Tongue (tissue), 3 donors: ENCODE measurements at places on chromosomes 7 and 10. TPM values are rescaled to one million over a fixed set of nuclear protein-coding genes. Genes with fewer than 3 reads are reported as not detected.

DNA sequence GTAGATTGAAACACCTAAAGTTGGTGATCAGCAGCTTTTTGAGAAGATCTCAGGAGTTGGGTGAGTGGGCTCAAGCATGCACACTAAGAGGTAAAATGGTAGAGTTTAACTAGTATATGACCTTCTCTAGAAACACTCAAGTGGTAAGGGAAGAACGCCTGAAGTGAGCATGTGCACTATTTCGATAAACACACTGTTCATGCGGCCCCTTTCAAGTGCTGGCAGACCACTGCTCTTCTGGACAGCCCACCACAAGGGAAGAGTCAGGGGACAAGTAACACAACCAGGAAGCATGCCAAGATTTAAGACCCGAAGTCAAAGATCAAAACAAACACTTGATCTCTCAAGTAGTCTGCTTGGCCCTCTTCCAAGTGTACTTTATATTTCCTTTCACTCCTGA is 519.5 kb upstream of the ZWINT start:
- DNase-seq = peak; percentile 25

DNA sequence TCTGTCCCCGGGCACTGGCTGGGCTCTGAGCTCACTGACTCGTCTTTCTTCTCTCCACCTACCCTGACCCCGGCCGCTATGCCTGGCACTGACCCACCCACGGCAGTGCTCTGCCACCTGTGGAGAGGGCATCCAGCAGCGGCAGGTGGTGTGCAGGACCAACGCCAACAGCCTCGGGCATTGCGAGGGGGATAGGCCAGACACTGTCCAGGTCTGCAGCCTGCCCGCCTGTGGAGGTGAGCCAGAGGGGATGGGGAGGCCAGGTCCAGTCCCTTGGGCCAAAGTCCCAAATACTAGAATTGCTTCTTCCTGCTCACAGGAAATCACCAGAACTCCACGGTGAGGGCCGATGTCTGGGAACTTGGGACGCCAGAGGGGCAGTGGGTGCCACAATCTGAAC is 27.3 kb downstream of the TBATA start:
- no peak for DNase-seq

DNA sequence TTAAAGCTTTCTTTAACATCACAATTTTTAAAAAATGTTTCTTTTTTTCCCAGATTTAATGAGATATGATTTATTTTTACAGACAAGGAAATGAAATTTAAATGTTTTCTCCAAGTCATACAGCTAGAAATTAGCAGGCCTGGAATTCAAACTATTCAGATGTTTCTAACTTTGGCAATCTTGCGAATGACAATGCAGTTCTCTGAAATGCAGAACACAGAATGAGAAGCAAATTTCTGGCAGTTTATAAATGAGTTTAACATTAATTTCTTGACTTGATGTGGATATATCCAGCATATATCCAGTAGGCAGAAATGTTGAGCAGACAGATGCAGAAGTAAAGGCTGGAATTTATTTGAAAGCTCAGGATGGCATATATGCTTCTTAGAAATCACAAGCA is 227.5 kb downstream of the THSD7A start:
- DNase-seq = no peak

DNA sequence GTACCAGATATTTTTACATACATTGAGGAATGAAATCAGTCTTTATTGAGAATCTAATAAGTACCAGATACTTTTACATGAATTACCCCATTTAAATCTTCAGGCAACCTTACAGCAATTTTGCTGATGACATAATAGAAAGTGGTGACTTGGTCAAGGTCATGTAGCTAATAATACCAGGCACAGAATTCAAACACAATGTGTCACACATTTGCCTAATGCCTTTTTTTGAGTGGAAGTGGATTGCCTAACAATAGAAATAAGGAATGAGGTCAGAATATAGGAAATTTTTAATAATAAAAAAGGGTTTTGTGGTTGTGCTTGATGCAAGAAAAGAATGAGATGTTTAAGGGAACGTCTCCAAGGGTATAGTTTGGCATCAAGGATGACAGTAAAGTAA is 466.6 kb upstream of the IGFBP3 start:
- no peak for DNase-seq

GRCh38 chr7:138243430-138243829 is 167.2 kb downstream of the AKR1D1 start:
- peak; percentile 33 for DNase-seq

- no peak for DNase-seq
Measured at GRCh38 chr7:5653661-5654060, 127.8 kb downstream of the RNF216 start.

GRCh38 chr7:36748017-36748487 is 23.8 kb upstream of the AOAH start:
- no peak for DNase-seq

GRCh38 chr10:682931-683447 is 6.5 kb downstream of the DIP2C start:
- no peak for DNase-seq

GRCh38 chr7:138565451-138566114 is 105.5 kb downstream of the TRIM24 start:
- DNase-seq = no peak

GRCh38 chr7:120168066-120168465 is 104.9 kb upstream of the KCND2 start:
- DNase-seq = no peak

GRCh38 chr7:73706126-73707044 is 13.1 kb downstream of the STX1A start:
- DNase-seq = peak; percentile 34

DNA sequence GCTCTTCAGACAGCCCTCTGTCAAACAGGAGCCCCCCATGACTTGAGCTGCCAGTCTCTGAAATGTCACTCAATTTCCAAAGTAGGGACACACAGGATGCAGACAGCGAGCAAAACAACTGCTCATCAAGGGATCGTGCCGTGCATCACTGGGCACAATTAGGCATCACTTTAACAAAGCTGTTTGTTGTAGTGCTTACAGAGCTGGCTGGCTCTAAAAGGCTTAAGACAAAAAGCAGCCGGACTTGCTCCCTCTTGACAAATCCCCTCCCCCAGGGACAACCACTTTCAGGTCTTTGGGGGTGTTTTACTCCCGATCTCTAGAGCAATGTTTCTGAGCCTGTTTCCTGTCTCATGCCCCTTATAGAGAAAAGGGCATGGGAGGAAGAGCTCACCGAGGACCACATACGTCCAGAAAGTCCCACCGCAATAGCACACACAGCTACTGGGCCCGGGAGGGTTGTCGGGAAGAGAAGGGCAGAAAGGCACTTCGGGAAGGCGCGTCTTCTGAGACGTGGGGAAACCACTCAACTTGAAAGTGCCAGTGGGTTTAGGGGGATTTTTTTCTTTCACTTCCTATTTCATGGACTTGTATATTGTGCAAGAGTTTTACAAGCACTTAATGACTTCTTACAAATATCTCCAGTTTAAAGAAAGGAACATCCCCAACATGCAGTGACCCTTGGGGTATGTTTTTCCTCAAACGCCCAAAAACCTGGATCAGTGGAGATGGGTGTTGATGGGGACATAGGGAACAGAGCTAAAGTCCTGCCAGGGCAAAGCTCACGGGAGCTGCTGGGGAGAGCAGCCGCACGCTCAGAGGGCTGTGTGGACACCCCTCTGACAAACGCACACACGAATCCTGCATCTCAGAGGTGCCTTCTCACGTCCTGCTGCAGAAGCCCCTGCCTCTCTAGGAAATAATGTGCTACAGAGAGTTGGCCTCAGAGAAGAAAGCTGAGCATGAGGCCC is 27.1 kb downstream of the LRRC20 start:
- DNase-seq = no peak

- no peak for DNase-seq
Measured at GRCh38 chr10:88733215-88733614, 26.6 kb upstream of the LIPN start.

- DNase-seq = no peak
Measured at GRCh38 chr7:74356589-74357315, 67.5 kb downstream of the CLIP2 start.

DNA sequence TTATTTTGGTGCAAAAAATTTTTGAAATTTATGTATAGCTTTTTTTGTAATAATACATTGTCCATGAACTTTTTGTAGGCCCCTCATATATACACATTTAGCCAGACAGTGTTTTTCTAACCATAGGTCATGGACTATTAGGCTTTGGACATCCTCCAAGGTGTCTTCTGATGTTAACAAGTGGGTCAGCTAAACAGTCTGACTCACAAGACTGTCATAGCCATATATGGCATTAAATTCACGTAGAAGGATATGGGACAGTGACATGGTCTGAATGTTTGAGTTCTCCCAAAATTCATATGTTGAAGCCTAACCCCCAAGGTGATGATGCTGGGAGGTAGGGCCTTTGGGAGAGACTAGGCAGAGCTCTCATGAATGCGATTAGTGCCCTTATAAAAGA is 14.0 kb upstream of the NUB1 start:
- no peak for DNase-seq

DNA sequence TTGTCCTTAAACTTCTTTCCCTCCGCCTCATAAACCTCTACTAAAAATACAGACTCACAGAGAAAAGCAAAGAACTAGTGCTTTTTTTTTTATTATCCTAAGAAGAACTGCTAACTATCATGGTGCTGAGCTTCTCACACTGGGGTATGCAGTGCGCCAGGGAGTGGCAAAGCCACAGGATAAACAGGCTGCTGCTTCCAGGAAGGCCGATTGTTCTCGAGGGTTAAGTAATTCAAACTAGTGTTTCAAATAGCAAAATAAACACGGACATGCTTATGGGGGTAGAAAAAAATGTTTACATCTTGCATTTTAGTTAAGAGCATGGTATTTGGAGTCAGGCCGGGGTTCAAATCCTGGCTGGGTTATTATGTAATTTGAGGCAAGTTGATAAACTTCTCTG is 157.0 kb downstream of the TAX1BP1 start:
- DNase-seq = no peak

GRCh38 chr10:96860631-96861277 is 28.7 kb downstream of the LCOR start:
- no peak for DNase-seq

GRCh38 chr10:1523221-1523620 is 214.1 kb downstream of the ADARB2 start:
- DNase-seq = no peak

DNA sequence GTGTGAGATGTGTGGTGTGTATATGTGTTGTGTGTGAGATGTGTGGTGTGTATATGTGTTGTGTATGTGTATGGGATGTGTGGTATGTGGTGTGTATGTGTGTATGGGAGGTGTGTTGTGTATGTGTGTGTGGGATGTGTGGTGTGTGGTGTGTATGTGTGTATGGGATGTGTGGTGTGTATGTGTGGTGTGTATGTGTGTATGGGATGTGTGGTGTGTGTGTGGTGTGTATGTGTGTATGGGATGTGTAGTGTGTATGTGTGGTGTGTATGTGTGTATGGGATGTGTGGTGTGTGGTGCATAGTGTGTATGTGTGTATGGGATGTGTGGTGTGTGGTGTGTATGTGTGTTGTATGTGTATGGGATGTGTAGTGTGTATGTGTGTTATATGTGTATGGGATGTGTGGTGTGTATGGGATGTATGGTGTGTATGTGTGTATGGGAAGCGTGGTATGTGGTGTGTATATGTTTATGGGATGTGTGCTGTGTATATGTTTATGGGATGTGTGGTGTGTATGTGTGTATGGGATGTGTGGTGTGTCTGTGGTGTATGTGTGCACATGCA is 30.8 kb downstream of the IKZF1 start:
- no peak for DNase-seq

DNA sequence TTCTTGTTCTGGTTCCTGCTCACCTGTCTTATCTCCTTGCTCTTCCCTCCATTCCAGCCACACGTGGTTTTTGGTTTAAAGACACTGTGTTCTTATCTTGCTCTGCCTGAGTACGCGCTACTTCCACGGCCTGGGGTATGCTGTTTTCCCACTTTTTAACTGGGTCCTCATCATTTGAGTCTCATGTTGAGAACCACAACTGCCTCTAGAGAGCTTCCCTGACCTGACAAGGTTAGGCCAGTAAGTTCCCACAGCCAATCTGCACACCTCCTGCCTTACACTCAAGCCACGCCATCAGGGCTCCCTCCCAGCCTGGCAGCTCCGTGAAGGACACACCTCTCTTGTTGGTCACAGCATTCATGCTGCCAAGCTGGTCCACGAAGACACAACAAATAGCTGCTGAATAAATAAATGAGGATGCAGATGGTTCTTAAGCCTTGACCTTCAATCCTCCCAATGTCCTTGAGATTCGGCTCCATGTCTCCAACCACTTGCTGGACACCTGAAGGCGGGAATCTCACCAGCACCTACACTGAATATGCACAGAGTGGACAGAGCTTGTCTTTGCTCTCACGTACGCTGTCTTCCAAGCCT is 201.7 kb upstream of the KLF14 start:
- no peak for DNase-seq

DNA sequence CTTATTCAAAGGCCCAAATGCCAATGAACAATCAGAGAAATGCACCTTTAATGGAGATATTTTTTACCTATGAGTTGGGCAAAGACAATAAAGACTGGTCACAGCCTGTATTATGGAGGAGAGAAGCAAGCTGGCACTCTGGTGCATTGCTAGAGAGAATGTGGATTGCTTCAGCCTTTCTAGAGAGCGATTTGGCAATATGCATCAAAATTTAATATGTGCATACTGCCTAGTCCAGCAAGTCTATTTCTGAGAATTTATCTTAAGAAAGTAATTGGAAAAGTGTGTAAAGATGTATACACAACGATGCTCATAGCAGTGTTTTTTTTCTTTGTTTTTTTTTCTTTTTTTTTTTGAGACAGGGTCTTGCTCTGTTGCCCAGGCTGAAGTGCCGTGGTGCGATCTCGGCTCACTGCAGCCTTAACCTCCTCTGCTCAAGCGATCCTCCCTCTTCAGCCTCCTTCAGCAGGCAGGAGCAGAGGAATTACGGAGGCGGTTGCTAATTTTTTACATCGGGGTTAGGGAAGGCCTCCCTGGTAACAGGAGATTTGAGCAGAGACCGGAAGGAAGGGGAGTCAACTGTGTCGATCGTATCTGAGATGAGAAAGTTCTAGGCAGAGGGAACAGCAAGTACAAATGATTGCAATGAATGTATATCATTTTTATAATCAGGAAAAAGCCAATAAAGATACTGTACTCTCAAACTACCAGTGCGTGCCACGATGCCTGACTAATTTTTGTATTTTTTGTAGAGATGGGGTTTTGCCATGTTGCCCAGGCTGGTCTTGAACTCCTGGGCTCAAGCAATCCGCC is 16.4 kb downstream of the KIAA1549 start:
- DNase-seq = no peak

COL26A1 gene
- 1.6 TPM for total RNA-seq

TRIM50 gene
- total RNA-seq = 0.31 TPM

MALRD1 gene
- 6.4 TPM for total RNA-seq

MMP21 gene
- total RNA-seq = 0.41 TPM

LRRN3 gene
- 2.5 TPM for total RNA-seq

ZNF273 gene
- 7.4 TPM for total RNA-seq
